ENCODE measurements at places on chromosomes 3 and 15. TPM values are rescaled to one million over a fixed set of nuclear protein-coding genes. Genes with fewer than 3 reads are reported as not detected.

DNA sequence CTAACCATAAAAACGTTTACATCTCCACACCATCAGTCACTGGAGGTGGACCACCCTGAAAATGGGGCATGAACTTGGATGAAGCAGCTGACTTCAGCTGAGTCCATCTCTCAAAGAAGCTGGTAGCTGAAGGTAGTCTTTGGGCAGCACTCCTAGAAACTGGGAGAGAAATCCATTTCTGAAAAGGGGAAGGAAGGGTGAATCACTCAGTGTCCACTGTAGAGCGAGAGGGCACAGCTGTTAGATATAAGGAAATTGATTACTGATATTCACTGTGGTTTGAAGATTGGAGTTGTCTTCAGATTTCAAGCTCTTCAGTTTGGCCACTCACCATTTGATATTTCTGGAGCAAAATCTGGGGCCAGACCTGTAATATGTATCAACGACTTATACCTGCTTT is 499.0 kb upstream of the UBE2E2 start:
- DNase-seq, result no peak

DNA sequence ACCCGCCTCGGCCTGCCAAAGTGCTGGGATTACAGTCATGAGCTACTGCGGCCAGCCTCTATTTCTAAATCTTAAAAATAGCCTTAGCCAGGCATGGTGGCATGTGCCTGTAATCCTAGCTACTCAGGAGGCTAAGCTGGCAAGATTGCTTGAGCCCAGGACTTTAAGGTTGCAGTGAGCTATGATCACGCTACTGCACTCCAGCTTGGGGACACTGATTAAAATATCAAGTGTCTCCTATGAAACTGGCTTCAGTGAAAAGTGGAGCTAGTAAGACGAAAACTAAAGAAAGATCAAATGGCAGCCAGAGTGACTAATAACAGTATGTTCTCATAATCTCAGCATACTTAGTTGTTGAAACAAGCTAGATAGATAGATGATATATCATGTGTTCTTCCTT is 112.5 kb downstream of the STT3B start:
- no peak for DNase-seq

GRCh38 chr3:71406972-71407810 is 176.3 kb downstream of the FOXP1 start:
- no peak for DNase-seq

GRCh38 chr15:87846746-87847145 is 409.8 kb downstream of the NTRK3 start:
- DNase-seq, result no peak

FBXL22 gene
- total RNA-seq, result 3.3 TPM

SMCO1 gene
- not detected for total RNA-seq

FEM1B gene
- total RNA-seq, result 64.0 TPM
